ENCODE measurements at places on chromosomes 7 and 10.

GRCh38 chr7:9983048-9983447 is 990.6 kb upstream of the PHF14 start:
- DNase-seq = no peak

DNA sequence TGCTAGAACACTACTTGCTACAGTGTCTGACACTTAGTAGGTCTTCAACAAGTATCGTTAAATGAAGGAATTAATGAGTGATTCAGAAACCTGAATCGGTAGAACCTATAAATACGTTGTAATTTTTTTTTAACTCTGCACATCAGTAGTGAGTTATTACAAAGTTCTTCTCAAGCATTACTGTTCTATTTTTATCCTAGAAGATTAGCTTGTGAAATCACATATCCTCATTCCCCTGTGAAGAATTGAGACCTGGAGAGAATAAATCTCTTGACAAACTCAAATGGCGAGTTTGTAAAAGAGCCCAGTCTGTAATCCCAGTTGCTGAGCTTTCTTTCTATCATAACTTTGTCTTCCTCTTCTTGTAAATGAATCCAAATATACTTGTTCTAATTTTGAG is 34.7 kb downstream of the HYAL4 start:
- no peak for DNase-seq

DNA sequence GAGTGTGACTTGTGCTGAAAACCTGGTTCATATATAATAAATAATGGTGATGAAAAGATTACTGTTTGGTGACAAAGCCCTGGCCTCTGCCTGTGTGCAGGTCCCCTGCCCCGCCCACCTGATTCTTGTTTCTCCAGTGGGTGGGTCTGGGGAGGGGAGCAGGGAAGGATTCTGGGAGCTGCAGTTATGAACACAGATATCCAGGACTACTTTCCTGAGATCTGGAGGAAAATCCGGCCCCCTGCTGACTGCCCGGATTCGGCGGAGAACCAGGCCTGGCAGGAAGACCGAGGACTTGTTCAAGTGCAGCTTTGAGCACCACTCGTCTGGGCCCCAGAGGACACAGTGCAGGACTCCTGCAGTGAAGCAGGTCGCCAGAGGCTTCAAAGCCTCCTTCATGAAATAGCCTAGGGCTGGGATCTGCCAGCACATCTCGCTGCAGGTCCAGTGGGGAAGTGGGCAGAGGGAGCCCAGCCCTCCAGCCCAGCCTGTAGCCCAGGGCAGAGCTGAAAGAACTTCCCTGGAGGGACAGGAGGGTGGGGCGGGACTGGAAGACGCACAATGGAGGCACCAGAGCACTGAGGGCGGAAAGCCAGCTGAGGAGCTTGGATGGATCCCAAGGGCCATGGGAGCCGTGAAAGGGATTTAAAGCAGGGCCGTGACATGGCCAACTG is 7.0 kb downstream of the ATP6V0E2 start:
- DNase-seq = peak; percentile 0

GRCh38 chr7:47371733-47372368 is 210.1 kb downstream of the TNS3 start:
- DNase-seq = peak; percentile 96

DNA sequence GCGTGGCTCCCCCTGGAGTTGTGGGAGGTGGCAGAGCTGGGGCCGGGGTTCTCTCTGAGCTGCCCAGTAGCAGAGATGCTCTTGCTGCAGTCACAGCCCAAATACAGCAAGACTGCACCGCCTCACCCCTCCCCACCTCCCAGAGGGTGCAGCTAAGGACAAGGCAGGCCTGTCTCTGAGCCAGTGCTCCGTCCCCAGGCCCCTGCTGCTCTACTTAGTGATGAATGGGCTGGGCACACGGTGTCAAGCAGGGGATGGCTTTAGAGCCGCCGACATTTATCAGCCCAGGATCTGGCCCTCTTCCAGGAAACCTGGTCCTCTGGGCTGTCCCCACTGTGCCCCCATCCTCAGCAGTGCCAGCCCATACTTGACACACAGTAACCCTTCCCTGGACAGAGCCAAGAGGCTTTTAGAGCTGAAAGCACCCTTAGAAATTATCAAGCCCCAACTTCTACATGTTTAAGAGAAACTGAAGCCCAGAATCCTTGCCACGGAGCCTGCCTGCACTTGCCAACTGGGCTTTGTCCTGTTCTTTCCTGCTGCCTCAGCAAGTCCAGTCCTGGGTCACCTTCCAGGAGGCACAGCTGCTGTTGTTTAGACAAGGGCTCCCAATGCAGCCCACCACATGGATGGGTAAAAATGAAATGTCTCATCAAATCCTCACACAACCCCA is 137.1 kb upstream of the UNC5B start:
- DNase-seq = no peak

- no peak for DNase-seq
Observed at GRCh38 chr7:104793066-104793465, 220.9 kb upstream of the KMT2E start.

DNA sequence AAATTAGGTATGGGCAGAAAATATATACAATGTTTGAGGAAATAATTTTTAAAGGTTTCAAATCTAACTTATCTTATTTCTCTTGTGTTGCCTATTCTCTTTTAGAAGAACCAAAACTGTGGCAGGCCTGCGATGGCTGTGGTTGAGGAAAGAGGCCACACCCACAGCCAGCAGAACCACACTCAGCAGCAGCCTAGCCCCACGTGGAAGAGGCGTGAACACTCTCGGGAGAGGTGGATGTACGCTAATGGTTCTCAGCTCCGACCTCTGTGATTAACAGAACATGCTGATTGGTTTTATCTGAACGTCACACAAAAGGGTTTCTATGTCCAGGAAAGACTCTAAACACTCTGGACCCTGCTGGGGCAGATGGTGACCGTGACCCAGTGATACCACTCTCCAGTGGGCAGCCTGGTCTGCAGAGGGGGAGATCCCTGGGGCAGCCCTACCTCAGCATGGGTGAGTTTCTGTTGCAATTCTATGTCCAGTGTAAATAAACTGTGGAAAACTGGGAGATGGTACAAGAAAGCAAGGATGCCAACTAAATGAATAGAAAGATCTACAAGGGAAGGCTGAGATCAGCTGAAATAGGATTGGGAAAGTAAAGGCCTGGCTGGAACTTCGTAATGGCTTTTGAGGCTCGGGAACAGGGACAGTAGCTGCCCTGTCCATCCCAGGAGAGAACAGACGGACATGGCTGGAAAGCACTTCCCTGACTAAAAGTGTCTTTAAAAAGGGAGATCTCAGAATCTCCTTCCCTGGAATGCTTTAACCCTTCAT is 26.6 kb downstream of the DIP2C start:
- DNase-seq = no peak

DNA sequence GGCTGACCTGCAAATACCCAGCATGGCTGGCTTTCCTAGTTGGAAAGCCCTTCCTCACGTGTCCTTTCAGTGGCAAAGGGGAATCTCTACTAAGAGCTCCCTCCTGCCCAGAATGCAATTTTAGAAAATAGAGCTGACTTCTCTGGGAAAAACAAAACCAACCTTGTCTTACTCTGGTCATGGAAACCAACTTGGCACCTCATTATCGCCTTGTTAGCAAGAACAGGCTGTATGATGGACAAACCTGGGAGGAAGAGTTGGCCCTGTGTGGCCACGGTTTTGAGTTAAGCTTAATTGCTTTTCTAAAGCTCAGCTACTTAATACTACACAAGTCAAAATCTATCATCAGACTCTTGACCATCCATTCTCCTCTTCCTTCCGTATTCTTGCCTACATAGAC is 94.1 kb upstream of the PDCD4 start:
- no peak for DNase-seq

- no peak for DNase-seq
Observed at GRCh38 chr10:131821378-131822012, 79.3 kb upstream of the PPP2R2D start.

DNA sequence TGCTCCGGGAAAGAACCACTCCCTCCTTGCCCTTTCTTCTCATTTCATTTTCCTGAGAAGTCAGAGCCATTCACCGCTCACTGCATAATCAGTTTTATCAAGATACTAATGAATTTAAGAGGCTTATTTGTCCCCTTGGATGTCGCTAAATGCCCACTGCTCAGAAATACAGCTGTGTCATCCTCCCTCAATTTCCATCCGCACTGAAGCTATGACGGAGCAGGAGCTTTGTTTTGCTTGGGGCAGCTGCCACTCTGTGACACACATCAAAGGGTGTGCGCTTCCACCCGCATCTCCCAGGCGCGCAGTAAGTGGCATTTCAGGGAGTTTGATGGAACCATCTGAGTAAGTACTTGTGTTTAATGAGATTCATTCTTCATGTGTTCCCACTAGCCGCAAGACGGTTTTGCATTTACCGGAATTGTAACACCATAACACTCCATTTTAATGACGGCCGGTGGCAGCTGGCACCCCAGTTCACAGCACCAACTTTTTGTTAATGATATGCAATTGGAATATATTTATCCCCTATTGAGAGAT is 103.8 kb upstream of the PARD3 start:
- DNase-seq = no peak

DNA sequence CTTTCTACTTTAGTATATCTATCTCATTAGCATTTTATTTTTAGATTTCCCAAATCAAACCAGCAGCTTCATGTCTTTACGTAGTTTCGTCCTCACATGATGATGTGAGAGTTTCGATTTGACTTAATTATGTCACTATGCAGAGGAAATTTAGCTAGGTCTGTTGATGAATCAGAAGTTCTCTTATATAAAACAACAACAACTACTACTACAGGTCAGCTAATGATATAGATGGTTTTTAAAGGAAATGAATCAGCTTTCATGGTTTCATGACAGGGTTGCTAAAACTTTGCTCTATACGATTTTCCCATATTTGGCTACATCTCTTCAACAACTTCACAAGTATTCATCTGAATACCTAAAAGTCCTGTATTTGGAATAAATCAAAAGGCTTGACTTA is 28.6 kb downstream of the JAZF1 start:
- DNase-seq = peak; percentile 20

DNA sequence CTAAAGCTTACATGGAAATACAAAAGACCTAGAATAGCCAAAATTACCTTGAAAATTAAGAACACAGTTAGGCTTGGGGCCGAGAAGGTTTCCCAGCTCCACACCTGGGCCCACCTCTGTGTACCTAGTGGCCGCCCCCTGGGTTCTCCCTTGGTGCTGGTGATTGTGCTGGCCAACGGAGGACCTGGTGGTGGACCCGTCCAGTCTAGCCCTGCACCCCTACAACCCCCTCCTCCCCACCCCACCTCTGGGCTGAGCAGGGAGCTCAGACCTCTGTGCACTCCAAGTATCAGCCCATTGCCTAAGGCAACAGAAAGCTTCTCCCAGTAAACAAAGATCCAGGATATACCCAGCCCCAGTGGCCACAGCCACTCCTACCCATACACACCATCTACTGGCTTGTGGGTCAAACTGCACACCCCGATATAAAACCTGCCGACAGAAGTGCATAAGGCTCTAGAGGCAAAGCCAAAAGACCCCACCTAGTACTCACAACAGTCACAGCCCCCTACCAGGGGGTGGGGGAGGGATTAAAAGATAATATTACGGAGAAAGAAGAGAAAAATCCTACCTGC is 105.0 kb upstream of the DIP2C start:
- no peak for DNase-seq

DNA sequence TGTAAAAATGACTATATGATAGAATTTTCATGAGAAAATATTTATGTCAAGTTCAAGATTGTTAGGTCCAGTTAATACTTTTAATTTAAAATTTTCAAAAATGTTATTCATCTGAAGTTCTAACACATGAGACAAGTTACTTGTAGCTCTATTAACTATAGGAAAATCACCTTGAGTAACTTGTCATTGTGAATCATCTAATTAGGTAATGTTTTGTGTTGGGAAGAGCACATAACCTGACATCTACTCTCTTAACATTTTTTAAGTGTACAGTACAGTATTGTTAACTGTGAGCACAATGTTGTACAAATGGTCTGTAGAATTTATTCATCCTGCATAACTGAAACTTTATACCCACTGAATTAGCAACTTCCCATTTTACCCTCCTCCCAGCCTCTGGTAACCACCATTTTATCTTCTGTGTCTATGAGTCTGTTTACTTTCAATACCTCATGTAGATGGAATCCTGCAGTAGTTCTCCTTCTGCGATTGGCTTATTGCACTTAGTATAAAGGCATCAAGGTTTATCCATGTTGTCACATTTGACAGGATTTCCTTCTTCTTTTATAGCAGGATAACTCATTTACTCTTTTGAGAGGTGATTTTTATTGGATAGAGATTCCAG is 54.6 kb downstream of the ARL4A start:
- no peak for DNase-seq

DNA sequence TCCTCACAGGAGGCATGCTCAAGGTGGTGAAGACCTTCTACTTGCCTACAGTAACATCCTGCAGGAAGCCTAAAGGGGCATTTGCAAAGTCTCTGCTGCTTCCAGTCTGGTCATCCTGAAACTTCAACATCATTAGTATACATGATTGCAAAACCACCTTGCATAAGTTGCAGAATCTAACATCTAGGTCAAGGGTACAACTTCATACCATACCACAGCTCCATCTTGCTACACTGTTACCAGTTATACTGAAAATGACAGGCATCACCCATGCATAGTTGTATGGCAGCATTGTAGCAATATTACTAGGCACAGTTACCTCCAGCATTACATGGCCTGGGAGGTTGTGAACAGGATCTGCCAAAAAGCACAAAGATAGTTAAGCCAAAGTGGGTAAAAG is 13.7 kb upstream of the MACROH2A2 start:
- no peak for DNase-seq

GRCh38 chr10:133378251-133379096 is 588 bp upstream of the PAOX start:
- peak; percentile 29 for DNase-seq

DNA sequence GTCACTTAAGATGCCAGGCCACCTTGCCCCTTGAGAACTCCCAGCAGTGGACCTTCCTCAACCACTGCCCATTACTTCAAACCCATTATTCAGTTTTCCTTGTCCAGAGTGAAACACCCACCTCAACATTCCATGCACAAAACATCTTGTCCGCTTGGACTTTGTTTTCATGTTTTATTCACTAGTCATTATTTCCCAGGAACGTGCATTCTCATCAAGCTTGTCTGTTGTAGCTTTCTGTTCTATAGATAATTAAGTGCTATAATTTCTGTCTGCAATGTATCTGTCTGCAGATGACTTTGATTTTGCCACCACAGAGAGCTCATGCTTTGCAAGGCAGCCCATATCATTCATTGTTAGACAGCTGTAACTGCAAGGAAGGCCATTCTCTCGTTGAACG is 117.4 kb downstream of the RAB18 start:
- DNase-seq = no peak
